ENCODE measurements at places on chromosomes 3 and 15.

GRCh38 chr15:41263891-41264351 is 32.9 kb downstream of the CHP1 start:
- no peak for DNase-seq

- no peak for DNase-seq
These were observed 34.7 kb downstream of the RBP2 start for GRCh38 chr3:139441656-139442055.

GRCh38 chr15:93485438-93486327 is 396.7 kb upstream of the RGMA start:
- DNase-seq = no peak

DNA sequence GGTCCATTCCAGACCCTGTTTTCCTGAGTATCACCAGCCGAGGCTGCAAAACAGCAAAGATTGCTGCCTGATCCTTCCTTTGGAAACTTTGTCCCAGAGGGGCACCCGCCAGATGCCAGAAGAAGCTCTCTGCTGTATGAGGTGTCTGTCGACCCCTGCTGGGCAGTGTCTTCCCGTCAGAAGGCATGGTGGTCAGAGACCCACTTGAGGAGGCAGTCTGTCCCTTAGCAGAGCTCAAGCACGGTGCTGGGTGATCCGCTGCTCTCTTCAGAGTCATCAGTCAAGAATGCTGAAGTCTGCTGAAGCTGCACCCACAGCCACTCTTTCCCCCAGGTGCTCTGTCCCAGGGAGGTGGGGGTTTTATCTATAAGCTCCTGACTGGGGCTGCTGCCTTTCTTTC is 1121.2 kb downstream of the NSUN3 start:
- no peak for DNase-seq

DNA sequence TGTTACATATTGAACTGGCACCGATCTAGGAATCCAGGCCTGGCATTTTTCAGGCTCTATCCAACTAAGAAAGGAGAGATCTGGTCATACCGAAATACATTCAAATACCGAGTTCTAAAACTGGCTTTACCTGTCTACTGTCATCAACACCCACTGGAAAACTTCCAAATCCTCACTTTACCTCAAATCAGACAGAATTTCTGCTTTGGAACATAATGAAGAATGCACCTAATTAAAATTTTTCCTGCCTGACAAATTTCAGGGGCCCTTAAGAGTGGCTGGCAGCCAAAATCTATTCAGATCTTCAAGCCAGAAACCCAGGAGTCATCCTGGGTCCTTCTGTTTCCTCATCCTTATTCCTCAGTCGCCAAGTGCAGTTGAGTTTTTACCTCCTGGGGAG is 198.6 kb upstream of the FEZF2 start:
- no peak for DNase-seq

DNA sequence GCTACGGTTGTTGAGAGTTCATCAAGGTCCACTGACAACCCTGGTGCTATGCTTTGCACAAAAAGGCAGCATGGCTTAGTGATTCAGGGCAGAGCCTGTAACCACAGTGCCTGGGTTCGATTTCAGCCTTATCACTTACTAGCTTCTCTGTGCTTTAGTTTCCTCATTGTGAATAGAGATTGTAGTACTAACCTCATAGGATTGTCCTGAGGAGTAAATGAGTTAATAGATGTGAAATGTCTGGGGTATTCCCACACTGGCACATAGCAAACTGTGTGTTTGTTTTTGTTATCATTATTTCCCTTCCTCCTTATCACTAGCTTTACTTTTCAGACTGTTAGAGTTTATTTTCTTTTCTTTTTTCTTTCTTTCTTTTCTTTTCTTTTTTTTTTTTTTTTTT is 16.3 kb downstream of the CRTAP start:
- DNase-seq = no peak

DNA sequence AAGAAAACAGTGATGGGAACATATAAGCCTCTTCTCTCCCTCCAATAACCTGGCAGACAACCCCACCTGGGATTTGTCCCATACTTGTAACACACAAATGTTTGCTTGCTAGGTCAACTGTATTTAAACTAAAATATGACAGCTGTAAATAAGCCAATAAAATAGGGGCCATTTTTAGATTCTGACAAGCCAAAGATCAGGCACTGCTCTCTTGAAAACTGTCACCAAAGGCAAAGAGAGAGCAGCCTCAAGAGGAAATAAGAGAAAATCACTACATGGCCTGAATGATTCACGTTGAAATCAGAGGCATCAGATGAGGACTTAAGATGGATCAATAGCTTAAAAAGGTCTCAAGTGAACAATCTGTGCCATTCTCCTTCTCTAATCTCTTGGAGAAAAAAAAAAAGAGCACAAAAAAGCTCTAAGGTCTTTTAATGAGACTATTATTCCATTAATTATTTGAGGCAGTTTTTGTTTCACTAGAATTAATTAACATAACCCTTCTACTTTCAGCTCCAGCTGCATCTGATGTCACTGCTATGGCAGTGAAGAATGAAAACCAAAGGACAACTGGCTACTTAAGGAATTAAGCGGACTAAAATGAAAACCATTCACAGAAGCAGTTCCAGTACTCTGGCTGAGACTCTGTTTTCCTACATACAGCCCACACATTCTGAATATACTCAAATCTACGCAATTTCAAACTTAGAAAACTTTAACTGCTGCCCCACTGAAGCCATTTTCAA is 19.0 kb downstream of the MYO5A start:
- no peak for DNase-seq

DNA sequence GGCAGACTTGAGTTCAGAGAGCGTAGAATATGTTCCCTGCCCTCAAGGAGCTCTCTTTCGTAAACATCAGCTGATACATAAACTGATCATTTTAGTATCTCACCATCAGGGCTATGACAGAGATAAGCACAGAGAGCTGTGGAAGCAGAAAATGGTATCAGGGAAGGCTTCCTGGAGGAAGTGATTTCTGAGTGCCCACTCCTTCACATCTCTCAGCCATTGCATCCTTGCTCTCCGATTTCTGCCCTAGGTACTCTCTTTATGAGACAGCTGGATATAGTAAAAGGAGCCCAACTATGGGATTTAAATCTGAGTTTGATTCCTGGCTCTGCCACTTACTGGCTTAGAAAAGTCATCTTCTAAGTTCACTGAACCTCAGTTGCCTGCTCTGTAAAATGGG is 9.1 kb upstream of the AP2M1 start:
- DNase-seq = no peak

GRCh38 chr3:40108643-40109042 is 200.9 kb upstream of the EIF1B start:
- no peak for DNase-seq

DNA sequence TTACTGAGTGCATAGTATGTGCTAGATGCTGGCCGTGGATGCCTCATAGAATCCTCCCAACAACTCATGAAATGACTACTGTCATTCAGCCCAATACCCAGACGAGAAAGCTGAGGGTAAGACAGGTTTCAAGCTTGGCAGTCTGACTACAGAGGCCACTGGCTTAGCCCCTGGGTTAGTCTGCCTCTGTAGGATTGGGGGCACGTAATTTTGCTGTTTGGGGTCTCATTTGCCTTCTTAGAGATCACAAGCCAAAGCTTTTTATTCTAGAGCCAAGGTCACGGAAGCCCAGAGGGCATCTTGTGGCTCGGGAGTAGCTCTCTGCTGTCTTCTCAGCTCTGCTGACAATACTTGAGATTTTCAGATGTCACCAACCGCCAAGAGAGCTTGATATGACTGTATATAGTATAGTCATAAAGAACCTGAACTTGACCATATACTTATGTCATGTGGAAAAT is 1.0 kb upstream of the CCR5 start:
- DNase-seq = no peak

GRCh38 chr3:3160826-3161225 is 18.7 kb downstream of the CRBN start:
- no peak for DNase-seq

DNA sequence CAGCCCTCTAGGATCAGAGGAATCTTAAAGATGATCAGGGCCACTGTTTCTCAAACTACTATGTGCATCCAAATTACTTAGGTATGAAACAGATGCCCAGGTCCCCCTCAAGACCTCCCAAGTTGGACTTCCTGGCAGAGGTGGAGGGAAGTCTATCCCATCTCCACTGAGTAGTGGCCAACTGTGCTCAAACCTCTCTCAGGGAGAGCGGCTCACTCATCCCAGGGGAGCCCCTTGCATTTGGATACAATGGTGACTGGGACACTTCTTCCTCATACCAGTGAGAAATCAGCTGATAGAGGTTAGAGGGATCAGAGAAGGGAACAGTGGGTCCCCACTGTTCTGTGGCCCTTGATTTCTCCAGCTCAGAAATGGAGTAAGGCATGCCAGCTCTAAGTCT is 8.7 kb upstream of the WNT7A start:
- DNase-seq = no peak

DNA sequence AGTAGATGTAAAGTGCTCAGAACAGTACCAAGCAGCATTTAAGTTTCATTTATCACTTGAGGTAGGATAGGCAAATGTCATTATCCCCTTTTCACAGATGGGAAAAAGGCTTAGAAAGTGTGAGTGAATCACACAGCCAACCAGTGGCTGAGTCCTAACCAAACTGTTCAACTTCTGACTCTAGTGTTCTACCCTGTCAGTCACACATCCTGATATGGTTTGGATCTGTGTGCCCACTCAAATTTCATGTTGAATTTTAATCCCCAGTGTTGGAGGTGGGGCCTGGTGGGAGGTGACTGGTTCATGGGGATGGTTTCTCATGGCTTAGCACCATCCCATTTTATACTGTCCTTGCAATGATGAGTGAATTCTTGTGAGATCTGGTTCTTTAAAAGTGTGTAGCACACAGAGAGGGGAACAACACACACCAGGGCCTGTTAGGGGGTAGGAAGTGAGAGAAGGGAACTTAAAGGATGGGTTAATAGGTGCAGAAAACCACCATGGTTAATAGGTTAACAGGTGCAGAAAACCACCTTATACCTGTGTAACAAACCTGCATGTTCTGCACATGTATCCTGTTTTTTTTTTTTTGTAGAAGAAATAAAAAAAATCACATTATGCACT is 304.7 kb downstream of the SUCLG2 start:
- DNase-seq = no peak

DNA sequence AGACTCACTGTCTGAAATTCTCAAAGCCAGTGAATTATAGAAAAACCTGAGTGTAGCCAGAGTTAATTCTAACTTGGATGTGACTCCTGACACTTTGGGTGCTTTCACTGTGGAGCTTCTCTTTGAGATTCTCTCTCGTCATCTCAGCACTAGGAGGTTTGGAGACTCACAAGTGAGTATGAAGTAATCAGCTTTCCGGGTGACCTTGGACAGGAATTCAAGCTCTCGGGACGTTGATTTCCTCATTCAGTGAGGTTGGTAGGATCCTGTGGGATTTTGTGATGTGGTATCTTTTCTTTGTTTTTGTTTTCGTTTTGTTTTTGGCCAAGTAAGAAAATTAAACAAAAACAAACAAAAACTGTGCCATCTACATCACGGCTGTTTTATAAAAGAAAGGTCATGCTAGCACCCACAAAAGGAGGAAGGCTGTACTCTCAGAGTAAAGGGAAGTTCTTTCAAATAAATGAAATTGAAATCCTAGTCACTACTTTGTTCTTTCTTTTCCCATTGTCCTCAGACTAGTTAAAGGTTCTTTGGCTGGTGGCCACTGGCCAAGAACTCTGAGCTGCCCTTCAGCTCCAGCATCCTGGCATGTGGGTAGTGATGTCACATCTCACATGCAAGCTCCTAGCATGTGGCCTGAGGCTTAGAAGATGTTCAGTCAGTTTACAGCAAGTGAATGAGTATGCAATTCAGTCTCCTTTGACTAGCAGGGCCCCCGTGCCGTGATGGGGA is 263.3 kb upstream of the TPM1 start:
- DNase-seq = no peak

DNA sequence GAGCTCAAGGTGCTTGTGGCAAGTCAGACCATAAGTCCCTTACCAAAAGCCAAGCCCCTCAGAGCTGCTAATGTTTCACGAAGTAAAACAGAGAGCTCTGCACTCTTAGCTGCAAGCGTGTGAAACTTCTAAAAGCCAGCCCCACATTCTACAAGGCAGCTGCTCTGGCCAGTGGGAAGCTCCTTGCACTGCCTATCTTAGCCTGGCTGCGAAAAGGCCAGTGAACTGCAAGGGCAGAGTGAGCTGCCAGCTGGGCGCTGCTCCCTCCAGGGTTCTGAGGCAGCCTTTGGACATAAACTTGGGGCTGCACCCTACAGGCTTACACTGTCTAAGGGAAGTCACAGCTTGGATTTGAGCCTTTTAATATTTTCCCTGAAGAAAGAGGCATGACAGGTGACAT is 2.2 kb upstream of the MUSTN1 start:
- no peak for DNase-seq

DNA sequence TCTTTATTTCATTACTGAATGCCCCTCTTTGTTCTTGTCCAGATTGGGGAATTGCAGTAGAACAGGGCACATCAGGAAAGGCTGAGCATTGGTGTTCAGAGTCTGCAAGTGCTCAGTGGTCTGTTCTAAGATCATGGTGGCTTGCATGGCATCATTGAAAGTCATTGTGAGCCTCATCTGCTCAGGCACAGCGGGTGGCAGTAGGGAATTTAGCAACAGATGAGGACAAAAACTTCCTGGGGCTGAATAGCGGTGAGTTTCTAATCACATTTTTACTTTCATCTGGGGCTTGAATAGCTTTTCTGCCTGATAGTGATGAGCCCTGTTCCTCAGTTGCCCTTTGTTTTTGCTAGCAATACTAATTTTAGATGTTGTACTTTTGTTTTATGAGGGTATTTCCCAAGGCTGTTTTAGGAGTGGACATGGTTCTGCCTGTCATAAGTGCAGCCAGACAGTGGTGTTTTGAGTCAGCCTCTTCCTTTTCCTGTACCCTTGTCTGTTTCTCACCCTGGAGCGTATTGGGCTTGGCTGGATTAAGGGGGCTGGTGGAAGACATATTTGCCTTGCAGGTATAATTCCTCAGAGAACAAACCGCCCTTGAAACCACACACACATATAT is 127.2 kb upstream of the IL12A start:
- DNase-seq = no peak

GRCh38 chr15:50117431-50118027 is 1.5 kb downstream of the ATP8B4 start:
- no peak for DNase-seq

- DNase-seq = no peak
These were observed 74.7 kb downstream of the MAGI1 start for GRCh38 chr3:65963787-65964677.

DNA sequence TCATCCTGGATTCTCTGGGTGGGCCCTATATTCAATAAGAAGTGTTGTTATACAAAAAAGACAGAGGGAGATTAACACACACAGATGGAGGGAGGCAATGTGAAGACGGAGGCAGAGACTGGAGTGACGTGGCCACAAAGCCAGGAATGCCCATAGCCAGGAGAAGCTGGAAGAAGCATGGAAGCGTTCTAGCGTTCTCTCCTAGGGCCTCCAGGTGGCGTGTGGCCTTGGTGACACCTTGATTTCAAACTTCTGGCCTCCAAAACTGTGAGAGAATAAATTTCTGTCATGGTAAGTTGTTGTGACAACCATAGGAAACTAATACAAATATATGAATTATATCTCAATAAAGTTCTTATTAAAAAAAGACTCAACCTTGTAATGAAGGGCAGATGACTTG is 21.3 kb downstream of the THBS1 start:
- no peak for DNase-seq

GRCh38 chr3:37537914-37538691 is 323.6 kb upstream of the CTDSPL start:
- DNase-seq = no peak

- DNase-seq = no peak
These were observed 64.9 kb downstream of the IMPG2 start for GRCh38 chr3:101255441-101255840.

- peak; percentile 50 for DNase-seq
These were observed 39.3 kb downstream of the C2CD4B start for GRCh38 chr15:62125773-62126172.
